ENCODE measurements at places on chromosomes 7 and 10. TPM values are rescaled to one million over a fixed set of nuclear protein-coding genes. Genes with fewer than 3 reads are reported as not detected.

Gene MMP21
- polyA plus RNA-seq: not detected

Gene PPIF
- polyA plus RNA-seq: 177 TPM

Gene ZCCHC24
- polyA plus RNA-seq: 53.0 TPM

Gene NYAP1
- 0.48 TPM for polyA plus RNA-seq

Gene SEMA3E
- 0.19 TPM for polyA plus RNA-seq

Gene MAT1A
- 0.23 TPM for polyA plus RNA-seq

Gene ZNF804B
- polyA plus RNA-seq: not detected

Gene CALHM3
- polyA plus RNA-seq: not detected

Gene CLCN1
- 0.28 TPM for polyA plus RNA-seq

Gene ACTR3C
- 3.1 TPM for polyA plus RNA-seq

Gene SCIN
- 49.2 TPM for polyA plus RNA-seq

Gene MDFIC
- polyA plus RNA-seq: 6.9 TPM

Gene SFTPD
- polyA plus RNA-seq: 0.31 TPM

Gene ADAM12
- 0.03 TPM for polyA plus RNA-seq

Gene TAS2R4
- polyA plus RNA-seq: 0.23 TPM

Gene PRSS37
- polyA plus RNA-seq: not detected

Gene UPK3B
- 4.0 TPM for polyA plus RNA-seq

Gene IKZF1
- 1.5 TPM for polyA plus RNA-seq

Gene CPN1
- polyA plus RNA-seq: not detected

Gene RBP4
- 1.2 TPM for polyA plus RNA-seq

Gene ZCWPW1
- polyA plus RNA-seq: 5.2 TPM

All from stomach (tissue), 19 donors.